ENCODE measurements at places on chromosomes 3 and 15. TPM values are rescaled to one million over a fixed set of nuclear protein-coding genes. Genes with fewer than 3 reads are reported as not detected.

SH3GL3 gene
- 6.5 TPM for polyA plus RNA-seq

CGGBP1 gene
- polyA plus RNA-seq: 81.1 TPM

MNS1 gene
- 5.4 TPM for polyA plus RNA-seq

CPLX3 gene
- polyA plus RNA-seq: not detected

DNA sequence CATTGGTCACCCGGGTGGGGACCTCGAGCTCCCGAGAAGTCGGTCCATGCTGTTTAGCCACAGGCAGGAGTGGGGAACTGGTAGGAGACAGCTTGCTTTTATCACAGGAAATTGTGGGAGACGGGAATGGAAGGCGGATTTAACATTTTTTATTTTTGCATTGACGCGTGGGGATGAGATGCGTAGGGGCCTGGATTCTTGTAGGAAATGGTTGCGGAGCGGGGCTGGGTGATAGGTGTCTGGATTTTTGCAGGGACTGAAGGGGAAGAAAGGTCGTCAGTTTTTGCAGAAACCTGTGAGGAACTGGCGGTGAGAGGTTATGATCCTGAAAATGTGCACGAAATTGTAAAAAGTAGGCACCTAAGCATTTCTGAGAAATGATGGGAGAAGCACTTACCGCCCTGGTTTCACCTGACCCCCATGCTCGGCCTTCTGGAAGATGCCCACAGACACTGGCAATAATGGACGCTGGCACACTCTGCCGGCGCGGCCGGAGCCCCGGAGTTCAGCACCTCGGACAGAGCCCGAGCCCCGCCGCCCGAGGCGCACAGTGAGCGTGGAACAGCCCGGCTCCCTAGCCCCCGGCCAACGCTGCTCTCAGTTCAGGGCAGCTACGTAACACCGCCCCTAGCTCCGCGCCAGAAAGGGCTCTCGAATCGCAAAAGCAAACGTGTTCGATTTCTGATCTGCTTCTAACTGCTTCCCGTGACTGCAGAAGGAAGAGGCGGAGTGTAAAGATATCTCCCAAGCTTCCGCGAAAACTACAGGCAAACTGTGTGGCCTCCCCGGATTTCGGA is 928 bp downstream of the ANKRD34C start:
- DNase-seq: no peak

DNA sequence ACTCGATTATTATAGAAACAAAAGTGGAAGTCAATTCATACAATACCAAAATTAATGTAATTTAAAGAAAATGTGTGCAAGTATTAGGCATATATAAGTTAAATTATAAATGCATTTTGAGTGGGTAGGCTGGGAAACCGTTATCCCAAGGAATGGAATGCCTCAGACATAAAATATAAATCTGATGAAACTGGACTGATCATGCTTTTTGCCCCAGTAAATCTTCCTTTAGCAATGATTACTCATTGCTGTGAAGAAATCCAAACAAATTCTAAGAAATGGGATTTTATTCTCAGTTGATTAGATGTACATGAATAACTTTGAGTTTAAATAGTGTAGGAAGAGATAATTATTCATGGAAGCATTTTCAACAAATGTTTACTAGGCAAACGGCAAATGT is 185.5 kb upstream of the KCNMB2 start:
- no peak for DNase-seq

DNA sequence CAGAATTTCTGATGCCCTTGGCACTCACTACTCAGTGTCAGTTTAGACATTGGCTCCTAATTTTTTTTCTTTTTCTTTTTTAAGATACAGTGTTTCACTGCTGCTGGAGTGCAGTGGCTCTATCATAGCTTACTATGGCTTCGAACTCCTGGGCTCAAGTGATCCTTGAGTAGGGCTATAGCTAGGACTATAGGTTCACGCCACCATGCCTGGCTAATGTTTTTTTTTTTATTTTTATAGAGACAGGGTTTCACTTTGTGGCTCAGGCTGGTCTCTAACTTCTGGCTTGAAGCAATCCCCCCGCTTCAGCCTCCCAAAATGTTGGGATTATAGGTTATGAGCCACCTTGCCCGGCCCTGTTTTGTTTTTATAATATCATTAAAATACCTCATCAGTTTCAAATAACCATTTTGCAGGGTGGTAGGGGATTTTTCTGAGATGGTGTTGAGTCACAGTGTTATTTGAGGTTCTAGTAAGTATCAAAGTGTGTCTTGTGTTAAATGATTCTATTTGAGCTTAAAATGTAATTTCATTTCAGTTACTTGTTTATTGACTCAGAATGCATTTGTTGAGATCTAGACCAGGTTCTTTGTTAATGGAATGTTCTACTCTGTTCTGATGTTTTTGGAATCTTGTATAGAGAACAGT is 7.0 kb downstream of the FNDC3B start:
- no peak for DNase-seq

Data from forelimb muscle (tissue), 1 donor.